ENCODE measurements at places on chromosomes 4 and X. TPM values are rescaled to one million over a fixed set of nuclear protein-coding genes. Genes with fewer than 3 reads are reported as not detected.

TMPRSS11D gene
- total RNA-seq, result not detected

COX7B2 gene
- not detected for total RNA-seq

IGSF1 gene
- total RNA-seq, result 0.19 TPM

STBD1 gene
- total RNA-seq, result 39.2 TPM

PAPSS1 gene
- 22.5 TPM for total RNA-seq

GUF1 gene
- 17.8 TPM for total RNA-seq

DCAF4L1 gene
- total RNA-seq, result 0.05 TPM

TET2 gene
- total RNA-seq, result 20.0 TPM

BEND2 gene
- not detected for total RNA-seq

OPRPN gene
- total RNA-seq, result not detected

IL21 gene
- not detected for total RNA-seq

WDFY3 gene
- total RNA-seq, result 46.3 TPM

BCLAF3 gene
- 11.0 TPM for total RNA-seq

FAM9C gene
- total RNA-seq, result not detected

GCNA gene
- total RNA-seq, result 0.85 TPM

UGT2B11 gene
- not detected for total RNA-seq

VCX3A gene
- not detected for total RNA-seq

H2BW2 gene
- total RNA-seq, result not detected

SRPX2 gene
- 5.8 TPM for total RNA-seq

NLGN3 gene
- total RNA-seq, result 0.82 TPM

PCGF3 gene
- total RNA-seq, result 53.2 TPM

TAF7L gene
- not detected for total RNA-seq

TBC1D19 gene
- 4.0 TPM for total RNA-seq

SPANXD gene
- not detected for total RNA-seq
